SJSA1 (cell line): ENCODE measurements at places on chromosomes 7 and 10.

- no peak for DNase-seq
These were observed 203.5 kb downstream of the PPP1R3A start for GRCh38 chr7:113715262-113715661.

GRCh38 chr10:114458216-114458920 lies 54.1 kb upstream of the AFAP1L2 start:
- DNase-seq, result no peak

DNA sequence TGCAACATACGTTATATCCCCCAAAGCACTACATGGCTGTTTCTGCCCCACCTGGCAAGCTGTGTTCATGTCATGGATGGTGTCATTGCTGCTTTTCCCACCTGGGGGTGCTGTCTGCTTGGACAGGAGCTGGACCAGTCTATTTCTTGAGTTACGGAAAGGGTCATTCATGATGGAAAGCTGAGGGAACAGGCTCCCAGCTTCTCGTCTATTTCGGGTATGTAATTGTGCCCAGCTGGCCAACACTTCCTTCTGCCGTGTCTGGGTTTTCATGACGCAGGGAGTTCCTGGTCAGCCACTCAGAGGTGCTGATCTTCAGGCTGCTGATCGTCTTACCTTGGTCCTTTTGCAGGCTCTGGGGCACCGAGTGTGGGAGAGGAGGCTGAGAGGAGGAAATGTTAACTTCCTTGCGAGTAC lies 8.6 kb downstream of the BTBD16 start:
- no peak for DNase-seq

- DNase-seq, result no peak
These were observed 15.6 kb upstream of the SH3PXD2A start for GRCh38 chr10:103871006-103871405.

DNA sequence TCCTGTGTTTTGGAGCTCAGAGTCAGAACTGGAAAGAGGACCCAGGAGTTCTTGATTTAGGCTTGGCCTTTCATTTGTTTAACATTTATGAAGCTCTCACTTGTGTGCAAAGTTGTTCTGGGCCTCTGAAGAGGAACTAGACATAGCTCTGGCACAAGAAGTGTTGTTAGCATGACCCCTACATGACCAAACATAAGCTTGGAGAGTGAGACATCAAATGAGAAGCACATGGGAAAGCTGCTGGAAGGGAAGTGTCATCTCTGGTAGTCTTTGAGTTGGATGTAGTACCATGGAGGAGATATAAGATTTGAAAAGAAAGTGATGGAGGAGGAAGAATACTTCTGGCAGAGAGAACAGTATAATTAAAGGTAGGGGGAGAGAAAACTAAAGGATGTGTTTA lies 370.1 kb downstream of the ADRA2A start:
- DNase-seq, result no peak

DNA sequence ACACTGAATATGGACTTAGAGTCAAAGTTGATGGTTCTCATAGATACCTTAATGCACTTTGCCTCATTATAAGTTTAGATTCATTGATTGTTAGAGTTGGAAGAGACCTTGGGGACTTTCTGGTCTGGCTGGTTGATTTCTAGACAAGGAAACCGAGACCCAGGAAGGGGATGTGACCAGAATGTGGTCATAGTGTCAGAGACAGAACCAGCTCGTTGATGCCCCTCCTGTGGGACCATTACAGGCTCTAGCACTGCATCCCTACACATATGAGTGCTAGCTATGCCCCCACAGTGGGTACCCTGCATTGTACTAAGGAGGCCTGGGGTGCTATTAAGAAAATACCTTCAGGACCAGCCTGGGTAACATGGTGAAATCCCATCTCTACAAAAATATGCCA lies 306.6 kb downstream of the CAMK1D start:
- no peak for DNase-seq

GRCh38 chr10:63744060-63744941 lies 223.1 kb downstream of the REEP3 start:
- no peak for DNase-seq

- DNase-seq, result no peak
These were observed 175.1 kb downstream of the NEURL1 start for GRCh38 chr10:103668351-103669242.

- DNase-seq, result no peak
These were observed 128.7 kb downstream of the SH3PXD2A start for GRCh38 chr10:103726637-103727036.

DNA sequence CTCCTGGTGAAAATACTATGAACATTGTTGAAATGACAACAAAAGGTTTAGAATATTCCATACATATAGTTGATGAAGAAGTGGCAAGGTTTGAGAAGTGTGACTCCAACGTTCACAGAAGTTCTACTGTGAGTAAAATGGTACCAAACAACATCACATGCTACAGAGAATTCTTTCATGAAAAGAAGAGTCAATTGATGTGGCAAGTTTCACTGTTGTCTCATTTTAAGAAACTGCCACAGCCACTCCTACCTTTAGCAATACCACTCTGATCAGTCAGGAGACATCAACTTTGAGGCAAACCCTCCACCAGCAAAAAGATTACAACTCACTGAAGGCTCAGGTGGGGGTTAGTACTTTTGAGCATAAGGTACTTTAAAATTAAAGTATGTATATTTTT lies 693.3 kb downstream of the GRID1 start:
- no peak for DNase-seq

DNA sequence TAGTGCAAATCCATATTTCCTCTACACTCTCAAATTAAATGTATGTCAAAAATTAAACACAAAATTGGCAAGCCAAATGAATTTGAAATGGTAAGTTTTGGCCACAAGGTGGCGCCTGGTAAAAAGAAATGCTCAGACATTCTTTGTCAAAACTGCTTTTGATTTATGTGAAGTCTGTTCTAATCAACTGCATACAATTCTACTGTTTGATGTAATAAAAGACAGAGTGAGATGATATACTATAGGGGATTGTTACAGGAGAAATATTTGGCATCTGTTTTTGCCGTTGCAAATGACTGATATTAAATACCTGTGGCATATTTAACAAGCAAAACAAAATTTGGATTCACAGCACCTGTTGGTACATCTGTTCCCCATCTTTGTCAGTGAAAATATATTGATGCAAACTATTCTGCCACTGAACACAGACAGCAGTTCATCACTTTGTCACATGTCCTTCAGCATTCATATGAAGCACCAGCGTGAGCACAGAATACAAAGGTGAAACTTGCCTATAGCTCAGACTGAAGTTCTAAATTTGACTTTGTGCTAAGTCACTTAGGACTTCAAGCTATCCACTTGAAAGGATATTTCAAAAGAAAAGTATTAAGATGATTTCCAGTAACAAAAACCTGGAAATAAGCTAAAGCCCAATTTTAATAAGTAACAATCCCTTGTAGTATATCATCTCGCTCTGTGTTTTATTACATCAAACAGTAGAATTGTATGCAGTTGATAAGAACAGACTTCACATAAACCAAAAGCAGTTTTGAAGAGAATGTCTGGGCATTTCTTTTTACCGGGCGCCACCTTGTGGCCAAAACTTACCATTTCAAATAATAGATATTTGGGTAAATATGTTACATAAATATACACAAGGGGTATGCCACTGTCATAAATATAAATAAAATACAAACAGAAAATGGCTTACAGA lies 10.2 kb upstream of the CH25H start:
- DNase-seq, result peak; percentile 65

- peak; percentile 66 for DNase-seq
These were observed 44.9 kb downstream of the AKR1B15 start for GRCh38 chr7:134593530-134594392.

- DNase-seq, result peak; percentile 22
These were observed 27.9 kb downstream of the MYPN start for GRCh38 chr10:68137171-68137570.

DNA sequence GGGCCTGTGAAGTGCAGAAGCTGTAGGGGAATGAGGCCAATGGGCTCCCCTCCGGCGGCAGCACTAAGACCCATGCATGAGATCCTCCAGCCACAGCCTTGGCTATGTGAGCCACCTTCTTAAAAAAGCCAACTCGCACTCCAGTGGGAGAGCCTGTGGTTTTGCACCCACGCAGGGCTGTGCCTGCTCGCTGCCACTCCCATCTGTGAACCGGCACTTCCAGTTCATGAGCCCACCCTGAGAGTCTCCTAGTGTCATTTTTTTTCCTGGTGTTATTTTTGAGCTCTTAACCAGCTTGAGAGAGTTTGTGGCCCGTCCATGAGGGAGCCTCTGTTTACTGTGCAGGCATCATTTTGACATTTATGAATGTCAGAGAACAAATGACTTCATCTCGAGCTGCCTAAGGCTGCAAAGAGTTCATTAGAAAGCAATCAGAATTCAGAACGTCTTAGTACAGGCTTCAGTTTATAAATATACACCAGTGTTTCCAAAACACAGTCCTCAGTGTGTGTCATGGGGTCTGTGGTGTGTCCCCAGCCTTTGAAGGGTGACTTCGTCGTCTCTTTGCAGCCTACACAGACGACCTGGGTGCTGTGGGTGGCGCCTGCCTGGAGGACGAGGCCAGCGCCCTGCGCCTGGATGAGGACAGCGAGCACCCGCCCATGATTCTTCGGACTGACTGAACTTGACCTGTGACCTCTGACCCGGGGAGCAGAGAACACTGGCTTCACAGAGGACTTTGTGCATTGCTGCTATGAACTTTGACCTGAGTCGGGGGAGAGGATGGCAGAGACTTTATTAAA lies 40.4 kb downstream of the WIPI2 start:
- no peak for DNase-seq

GRCh38 chr10:64156166-64156565 lies 635.0 kb downstream of the REEP3 start:
- no peak for DNase-seq

DNA sequence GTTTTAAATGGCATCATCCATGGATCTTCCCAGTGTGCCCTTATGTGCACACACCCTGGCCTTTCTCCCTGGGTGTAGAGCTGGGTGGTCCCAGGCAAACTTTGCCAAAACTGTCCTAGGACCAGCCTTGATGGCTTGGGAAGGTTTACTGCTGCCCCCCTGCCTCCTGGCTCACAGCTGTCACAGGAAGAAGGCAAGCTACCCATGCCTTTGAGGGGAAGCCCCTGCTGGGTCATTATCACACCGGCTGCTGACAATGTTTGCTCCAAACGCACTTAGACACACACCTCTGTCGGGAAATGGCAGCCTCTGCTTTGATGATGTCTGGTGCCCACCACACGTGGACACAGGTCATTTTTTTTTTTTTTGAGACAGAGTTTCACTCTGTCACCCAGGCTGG lies 25.2 kb upstream of the FIGNL1 start:
- DNase-seq, result no peak

DNA sequence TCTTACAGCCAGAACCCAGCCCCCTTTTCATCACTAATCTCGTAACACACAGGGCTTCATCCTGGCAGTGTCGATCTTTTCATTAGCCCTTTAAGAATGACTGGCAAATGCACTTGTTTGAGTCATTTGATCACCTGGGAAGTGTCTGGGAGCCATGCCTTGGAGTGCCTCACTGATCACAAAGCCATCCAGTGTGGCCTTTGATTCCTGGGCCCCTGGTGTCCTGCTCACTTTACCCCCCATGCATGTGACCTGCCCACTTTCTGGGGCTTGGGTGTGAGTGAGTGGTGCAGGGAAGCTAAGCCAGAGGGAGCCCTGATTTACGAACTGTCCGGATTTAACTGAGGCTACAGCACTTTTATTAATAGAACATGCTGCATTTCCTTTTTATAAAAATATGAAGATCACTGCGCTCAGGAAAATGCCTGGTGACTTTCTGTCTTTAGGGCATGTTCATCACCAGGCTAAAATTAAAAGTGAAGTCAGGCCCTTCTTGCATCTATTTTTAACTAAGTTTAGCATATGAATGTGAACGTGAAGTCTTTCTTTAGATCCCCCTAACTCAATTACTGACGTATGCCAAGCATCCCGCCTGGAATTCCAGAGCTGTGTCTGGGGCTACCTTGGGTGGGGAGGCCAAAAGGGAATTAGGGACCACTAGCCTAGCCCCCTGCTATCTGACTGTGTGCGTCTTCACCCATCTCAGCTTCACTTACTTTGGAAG lies 23.6 kb downstream of the RBM20 start:
- DNase-seq, result no peak

GRCh38 chr10:98262571-98262970 lies 5.4 kb downstream of the LOXL4 start:
- DNase-seq, result no peak

GRCh38 chr7:116446212-116446855 lies 53.2 kb upstream of the CAV2 start:
- no peak for DNase-seq

GRCh38 chr7:151420144-151420543 lies 10.3 kb upstream of the WDR86 start:
- DNase-seq, result no peak

GRCh38 chr10:13445656-13446400 lies 83.0 kb downstream of the BEND7 start:
- DNase-seq, result no peak

GRCh38 chr10:99870123-99870730 lies 87.8 kb downstream of the ABCC2 start:
- DNase-seq, result peak; percentile 72

DNA sequence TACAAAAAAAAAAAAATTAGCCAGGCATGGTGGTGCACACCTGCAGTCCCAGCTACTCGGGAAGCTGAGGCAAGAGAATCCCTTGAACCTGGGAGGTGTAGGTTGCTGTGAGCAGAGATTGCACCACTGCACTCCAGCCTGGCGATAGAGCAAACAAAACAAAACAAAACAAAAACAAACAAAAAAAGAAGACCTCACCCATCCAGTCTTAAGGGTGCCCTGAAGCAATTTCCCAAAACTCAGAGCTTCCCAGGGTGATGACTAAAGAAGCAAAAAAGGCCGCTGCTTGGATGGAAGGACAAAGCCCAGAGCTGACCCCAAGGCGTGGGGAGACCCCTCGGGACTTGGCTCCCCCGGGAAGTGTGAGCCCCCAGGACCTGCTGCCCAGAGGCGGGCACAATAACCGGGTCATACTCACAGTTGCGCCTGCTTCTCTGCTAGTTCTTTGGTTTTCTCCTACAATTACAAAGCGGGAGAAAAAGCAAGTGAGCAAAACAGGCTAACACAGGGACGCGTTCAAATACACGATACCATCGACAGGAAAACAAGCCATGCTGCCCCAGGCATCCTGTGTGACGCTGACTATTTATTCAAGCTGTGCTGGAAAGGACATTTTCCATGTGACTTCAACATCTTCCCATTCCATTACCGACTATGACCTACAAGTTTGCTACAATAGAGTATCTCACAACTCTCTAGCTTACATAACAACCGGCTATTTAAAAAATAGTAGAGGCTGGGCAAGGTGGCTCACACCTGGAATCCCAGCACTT lies 29.9 kb downstream of the PAPOLB start:
- no peak for DNase-seq

GRCh38 chr7:111532625-111533024 lies 29.7 kb downstream of the IMMP2L start:
- DNase-seq, result no peak

DNA sequence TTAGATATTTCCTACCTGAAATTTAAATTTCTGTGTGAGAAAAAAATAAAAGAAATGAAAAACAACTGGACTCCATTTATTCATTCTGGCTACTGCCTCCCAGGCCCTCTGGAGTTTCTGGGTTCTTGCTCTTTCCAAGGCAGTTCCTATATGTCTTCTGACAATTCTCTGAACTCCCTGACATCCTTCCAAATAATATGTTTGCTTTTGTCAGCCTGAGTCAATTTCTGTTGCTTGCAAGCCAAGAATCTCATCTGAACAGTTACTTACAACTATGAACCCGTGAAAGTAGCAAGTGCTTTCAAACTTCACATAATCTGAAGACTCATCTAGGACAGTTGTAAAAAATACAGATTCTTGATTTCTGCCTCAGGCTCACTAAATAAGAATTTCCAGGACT lies 216.7 kb upstream of the NPVF start:
- DNase-seq, result no peak

- DNase-seq, result peak; percentile 70
These were observed 2.2 kb downstream of the NPM3 start for GRCh38 chr10:101780818-101781654.

GRCh38 chr7:77813180-77813579 lies 14.6 kb downstream of the PHTF2 start:
- DNase-seq, result no peak
